ENCODE measurements at places on chromosomes 4 and X.

DNA sequence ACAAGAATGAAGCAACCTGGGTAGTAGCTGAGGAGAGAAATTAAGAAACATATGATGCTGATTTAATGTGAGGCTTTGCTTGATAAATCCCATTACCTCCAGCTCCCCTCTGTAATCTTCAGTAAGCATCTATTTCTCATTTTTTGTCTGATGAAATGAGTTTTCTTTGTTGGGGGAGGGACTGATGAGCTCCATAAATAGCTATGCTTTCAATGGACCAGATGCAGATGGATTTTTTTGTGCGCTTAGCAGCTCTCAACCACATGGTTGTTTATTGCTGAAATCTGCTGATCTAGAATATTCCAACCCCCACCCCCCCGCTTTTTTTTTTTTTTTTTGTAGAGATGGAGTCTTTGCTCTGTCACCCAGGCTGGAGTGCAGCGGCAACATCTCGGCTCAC is 1082.0 kb downstream of the RAPGEF2 start:
- DNase-seq, result no peak

DNA sequence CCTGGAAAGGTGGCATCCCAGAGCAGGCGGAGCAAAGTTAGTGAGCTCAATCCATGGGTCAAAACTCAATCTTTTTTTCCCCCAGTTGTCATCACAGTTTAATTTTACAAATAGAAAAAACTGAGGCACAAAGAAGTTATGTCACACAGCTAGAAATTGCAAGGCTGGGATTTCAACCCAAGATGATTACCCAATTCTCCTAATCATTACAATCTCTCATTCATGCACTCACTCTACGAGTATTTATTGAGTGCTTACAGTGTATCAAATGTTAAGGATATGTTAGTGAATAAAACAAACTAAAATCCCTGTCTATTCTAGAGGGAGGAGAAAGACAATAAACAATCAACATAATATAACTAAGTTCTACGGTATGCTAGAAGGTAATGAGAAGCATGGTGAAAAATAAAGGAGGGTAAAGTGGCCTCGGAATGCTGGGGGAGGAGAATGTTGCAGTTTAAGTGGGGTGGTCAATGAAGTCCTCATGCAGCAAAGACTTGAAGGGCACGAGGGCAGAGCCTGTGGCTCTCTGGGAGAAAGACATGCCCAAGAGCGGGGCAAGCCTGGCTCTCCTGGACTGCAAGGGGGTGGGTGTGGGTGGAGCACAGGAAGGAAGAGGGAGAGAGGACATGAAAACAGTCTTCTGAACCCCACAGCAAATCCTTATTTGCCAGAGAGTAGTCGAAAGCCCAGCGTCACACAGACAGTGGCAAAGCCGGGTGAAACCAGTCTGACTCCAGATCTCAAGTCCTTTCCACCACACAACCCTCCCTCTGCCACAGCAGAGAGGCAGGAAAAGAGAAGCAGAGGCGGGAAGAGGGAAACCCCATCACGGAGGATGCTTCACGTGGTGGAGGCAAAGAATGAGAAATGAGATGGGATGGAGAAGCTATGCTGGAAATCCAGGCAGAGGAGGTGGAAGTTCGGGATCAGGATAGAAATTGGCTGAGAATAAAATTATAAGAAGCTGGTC is 48.3 kb downstream of the RAB33B start:
- no peak for DNase-seq

DNA sequence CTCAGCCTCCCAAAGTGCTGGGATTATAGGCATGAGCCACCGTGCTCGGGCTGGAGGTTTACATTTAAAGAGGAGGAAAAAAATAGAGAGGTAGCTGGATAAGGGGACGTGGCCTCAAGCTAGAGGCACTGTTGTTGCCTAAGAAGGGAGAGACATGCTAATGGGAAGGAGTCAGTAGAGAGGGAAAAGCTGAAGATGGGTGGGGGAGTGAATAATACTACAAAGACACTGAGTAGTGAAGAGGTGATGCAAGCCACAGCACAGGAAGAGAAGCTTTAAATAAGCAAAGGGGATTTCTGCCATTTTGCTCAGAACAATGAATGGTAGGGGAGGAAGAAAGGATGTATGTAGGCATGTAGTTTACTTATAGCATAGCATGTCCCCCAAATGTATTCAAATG is 11.5 kb upstream of the AP1S2 start:
- DNase-seq, result no peak

DNA sequence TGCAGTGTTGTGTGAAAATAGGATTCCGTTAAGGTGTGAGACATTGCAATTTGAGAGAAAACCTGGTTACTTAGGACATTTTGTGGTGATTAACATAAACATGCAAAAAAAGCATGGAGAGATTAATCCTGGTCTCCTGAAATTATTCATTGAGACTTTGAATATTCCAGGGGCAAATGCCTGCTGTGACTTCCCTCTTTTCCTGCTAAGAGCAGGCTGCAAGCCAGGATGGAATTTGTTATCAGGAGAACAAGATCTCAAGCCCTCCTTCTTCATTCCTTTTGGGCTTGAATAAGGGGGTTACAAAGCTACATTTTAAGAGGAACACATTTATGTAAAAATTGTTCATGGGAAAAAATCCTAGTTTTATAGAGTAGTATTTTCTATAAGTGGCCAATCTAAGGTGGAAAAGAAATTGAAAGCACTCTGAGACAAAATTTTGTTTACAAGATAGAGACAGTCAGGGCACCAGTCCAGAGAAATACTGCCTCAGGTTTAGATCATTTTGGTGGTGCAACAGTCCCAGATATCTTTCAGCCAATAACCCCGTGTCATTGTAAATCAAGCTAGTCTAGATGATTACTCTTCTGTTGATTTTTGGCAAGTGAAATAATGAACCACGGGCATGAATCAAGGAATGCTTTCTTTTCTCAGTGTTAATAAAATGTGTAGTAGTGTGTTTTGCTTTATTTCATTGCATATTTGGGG is 1528.3 kb upstream of the AGA start:
- DNase-seq, result no peak

- DNase-seq, result peak; percentile 8
Measured at GRCh38 chr4:132065940-132066495, 1083.1 kb upstream of the PCDH10 start.

- no peak for DNase-seq
Measured at GRCh38 chr4:31349907-31350306, 629.7 kb downstream of the PCDH7 start.

DNA sequence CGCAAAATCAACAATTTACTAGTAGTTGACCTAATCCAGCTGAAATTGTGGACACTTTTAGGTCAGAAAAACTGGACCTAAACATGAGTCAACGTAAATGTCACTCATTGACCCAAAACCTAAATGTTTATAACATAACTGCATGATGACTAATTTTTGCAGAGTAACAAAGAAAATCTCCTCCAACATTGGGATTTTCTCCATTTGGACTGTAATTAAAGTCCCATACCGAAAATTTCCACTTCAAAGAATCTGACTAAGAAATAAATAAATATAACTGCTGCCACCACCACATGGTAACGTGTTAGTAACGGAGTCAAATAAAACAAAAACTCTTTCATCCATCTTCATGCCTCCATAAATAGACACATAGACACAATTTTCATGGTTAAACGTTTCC is 1.9 kb downstream of the ADGRA3 start:
- peak; percentile 71 for DNase-seq

GRCh38 chr4:80918004-80918403 is 112.5 kb upstream of the BMP3 start:
- DNase-seq, result no peak

DNA sequence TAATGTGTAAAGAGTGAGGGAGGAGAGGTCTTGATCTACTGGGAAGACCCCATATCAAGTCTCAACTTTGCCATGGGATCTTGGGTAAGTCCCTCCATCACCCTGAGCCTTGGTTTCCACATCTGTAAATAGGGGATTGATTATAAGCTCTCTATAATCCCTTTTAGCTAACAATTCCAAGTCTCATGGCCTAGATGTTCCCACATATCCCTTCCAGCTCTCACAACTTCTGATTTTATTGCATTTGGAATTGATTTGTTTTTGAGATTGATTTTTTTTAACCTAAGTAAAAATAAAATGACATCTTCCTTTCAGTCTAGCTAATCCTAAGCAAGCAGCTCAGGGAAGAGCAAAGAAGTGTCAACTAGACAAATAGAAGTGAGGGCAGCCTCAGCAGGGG is 29.8 kb downstream of the SMIM20 start:
- DNase-seq, result no peak

GRCh38 chr4:187908079-187908561 is 87.5 kb upstream of the ZFP42 start:
- peak; percentile 68 for DNase-seq

GRCh38 chr4:148369919-148370318 is 72.3 kb downstream of the NR3C2 start:
- no peak for DNase-seq

DNA sequence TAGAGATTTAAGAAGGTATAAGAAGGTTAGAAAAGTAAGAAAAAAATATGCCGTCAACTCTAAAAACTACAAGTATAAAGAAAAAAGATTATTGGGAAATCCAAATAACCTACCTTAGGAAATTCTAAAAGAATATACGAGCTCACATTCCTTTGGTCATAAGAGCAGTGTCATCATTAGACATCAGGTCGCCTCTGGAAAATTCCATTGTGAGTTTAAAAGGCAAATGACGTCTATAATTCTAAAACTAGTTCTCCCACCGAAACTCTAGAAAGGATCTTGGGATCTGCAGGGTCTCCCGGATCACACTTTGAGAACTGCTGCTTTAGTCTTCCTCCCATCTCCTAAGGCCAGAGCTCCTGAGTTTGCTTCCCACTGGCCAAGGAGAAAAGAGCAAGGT is 518 bp upstream of the SAT1 start:
- no peak for DNase-seq

DNA sequence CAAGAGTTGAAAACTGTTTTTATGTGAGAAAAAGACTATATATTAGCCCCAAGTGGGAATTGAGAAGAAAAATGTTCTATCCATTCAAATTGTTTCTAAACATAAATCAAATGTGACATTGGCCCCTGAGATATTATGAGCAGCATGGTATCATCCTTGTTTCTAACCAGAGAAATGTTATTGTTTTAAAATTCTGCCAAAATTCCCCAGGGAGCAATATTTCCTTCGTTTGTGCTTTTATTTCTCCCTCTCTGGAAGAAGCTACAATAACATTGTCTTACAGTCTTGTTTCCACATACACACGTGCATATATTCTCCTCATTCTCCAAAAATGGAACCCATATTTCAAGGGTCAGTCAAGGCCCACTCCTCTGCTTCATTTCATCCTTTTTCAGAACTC is 46.7 kb downstream of the MAGEB17 start:
- DNase-seq, result peak; percentile 32

GRCh38 chrX:125293850-125294780 is 25.6 kb upstream of the TEX13C start:
- DNase-seq, result no peak

DNA sequence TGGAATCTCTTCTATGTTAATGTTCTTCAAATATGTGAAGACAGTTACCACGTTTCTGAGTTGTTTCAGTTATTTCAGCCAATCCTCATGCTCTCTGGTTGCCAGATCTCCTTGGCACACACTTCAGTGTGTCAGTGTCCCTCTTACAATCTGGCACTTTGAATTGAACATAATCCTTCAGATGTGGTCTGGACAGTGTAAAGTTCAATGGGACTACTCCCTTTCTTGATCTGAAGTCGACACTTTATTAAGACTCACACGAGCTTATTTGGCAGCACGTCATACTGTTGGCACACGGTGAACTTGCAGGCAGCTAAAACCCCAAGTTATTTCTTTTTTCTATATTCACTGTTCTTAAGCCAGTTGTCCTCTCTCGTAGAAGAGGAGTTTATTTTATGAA is 28.2 kb downstream of the ARSJ start:
- peak; percentile 66 for DNase-seq

DNA sequence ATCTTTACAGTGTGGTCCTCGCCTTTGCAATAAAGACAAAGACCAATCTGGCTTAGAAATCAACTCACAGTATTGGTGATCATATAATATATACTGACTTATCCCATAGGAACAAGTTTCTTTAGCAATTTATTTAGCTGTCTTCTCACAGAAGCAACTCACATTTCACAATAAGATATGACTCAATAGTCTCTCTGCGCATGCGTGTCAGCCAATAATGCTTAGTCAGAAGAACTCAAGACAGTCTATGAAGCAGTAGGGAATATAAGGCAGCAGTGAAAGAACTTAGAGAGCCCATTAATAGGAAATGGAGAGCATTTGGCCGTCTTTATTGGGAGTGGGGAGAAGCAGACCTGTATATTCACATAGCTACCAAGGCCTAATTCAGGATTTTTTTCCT is 216.7 kb downstream of the IL13RA2 start:
- peak; percentile 15 for DNase-seq

DNA sequence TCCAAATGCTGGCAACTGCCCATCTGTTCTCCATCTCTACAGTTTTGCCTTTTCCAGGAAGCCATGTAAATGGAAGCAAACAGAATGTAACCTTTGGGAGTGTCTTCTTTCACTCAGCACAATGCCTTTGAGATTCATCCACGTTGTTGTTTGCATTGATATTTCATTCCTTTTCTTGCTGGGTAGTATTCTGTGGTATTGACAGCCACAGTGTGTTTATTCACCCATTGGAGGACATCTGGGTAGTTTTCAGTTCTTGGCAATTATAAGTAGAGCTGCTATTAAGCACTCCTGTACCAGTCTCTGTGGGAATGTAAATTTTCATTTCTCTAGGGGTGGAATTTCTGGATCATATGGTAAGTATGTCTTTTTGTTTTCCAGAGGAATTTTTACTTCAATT is 194.3 kb upstream of the RPS6KA3 start:
- no peak for DNase-seq
